ENCODE measurements at places on chromosomes 3 and 15. TPM values are rescaled to one million over a fixed set of nuclear protein-coding genes. Genes with fewer than 3 reads are reported as not detected.

DNA sequence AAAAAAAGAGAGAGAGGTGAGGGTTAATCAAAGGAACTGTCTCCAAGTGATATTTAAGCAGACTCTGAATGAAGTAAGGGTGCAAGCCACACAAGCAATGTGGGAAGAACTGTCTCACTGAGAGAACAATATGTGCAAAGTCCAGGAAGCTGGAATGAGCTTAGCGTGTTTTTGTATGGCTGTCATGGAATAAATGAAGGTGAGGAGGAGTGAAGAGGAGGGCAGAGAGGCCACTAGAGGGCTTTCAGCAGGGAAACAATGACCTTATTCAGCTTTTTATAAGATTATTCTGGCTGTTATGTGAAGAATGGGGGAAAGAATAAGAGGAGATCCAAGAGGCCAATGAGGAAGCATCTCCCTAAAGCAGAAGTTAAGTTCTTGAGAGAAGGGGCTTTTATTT is 86.9 kb upstream of the COL8A1 start:
- no peak overlapping the region for H3K27ac ChIP-seq
- no peak for DNase-seq
- no peaks in the 10 kb centered on the region for H3K4me1 ChIP-seq
- no peaks in the 10 kb centered on the region for H3K27me3 ChIP-seq
- H3K4me3 ChIP-seq: no peak overlapping the region
- H3K36me3 ChIP-seq: no peaks in the 10 kb centered on the region

AADACL2 gene
- total RNA-seq: not detected

ANKRD28 gene
- 35.8 TPM for total RNA-seq

GRCh38 chr3:150936693-150937092 is 31.5 kb upstream of the MINDY4B start:
- no peak overlapping the region for H3K4me3 ChIP-seq
- no peaks in the 10 kb centered on the region for H3K36me3 ChIP-seq
- no peak for DNase-seq
- H3K27me3 ChIP-seq: no peaks in the 10 kb centered on the region

WDR49 gene
- 0.45 TPM for total RNA-seq

DNA sequence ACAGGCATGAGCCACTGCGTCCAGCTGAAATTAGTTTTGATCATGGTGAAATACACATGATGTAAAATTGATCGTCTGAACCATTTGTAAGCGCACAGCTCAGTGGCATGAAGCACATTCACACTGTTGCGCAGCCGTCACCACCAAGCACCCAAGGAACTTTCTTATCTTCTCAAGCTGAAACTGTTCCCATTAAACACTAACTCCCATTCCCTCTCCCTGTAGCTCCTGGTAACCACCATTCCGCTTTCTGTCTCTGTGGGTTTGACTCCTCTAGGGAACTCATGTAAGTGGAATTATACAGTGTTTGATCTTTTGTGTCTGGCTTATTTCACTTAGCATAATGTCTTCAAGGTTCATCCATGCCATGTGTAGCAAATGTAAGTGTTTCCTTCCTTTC is 62.3 kb downstream of the FBLN2 start:
- H3K27ac ChIP-seq: no peak overlapping the region
- DNase-seq: no peak
- no peaks in the 10 kb centered on the region for H3K27me3 ChIP-seq
- no peaks in the 10 kb centered on the region for H3K36me3 ChIP-seq
- no peaks in the 10 kb centered on the region for H3K4me1 ChIP-seq
- H3K4me3 ChIP-seq: no peak overlapping the region

NR2E3 gene
- 0.51 TPM for total RNA-seq

DNA sequence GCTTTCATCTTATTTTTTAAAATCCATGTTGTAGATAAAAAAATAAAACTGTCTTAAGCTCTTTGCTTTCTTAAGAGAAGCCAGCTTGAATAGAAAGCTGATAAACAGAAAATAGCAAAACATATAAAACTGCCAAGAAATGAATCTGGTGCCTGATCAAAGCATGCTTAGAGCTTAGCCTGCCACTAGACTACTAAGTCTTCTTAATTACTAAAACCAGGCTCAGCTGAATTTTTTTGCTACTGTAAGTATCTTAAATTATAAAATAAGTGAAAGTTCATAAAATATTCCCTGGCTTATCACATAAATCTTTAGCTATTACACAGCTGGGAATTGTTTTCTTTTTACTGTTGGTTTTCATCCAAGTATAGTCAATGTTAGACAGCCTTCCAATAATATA is 803.9 kb downstream of the DIPK2A start:
- H3K27me3 ChIP-seq: no peaks in the 10 kb centered on the region
- no peak overlapping the region for H3K27ac ChIP-seq
- no peak overlapping the region for H3K4me3 ChIP-seq
- no peaks in the 10 kb centered on the region for H3K4me1 ChIP-seq
- no peaks in the 10 kb centered on the region for H3K36me3 ChIP-seq

DNA sequence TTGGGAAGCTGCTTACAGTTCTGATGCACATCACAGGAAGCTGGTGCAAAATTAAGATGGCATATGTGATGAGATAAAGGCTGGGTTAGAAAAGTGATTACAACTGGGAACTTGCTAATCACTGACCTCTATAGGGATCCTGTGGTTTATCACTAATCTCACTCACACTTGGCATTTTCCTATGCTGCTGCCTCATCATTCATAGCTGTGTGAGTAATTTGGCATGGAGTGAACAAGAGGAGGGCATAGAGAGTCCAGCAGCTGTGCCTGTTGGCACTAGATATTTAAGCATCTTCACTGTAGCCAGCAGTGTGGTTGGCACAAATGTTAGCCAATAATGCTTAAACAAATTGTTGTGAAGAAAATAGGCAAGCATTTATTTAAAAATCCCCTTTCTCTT is 217.7 kb upstream of the CGNL1 start:
- no peak overlapping the region for H3K27ac ChIP-seq
- no peaks in the 10 kb centered on the region for H3K36me3 ChIP-seq
- no peaks in the 10 kb centered on the region for H3K4me1 ChIP-seq
- H3K27me3 ChIP-seq: no peaks in the 10 kb centered on the region
- no peak for DNase-seq
- H3K4me3 ChIP-seq: no peak overlapping the region

DNA sequence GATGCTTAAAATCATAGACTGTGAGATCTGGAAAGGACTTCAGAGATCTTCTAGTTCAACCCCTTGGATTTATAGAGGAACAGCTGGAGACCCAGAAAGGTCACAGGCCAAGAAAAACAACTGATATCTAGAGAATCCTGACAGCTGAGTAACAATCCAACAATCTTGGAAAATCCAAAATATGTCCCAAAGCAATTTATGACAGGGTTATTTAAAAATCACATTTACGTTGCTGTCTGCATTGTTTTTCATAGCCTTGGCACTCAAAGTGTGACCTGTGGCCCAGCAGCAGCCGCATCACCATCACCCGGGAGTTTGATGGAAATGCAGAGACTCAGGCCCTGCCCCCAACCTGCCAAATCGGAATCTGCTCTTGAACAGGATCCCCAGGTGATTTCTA is 78.8 kb downstream of the FBN1 start:
- H3K27me3 ChIP-seq: no peaks in the 10 kb centered on the region
- no peaks in the 10 kb centered on the region for H3K4me1 ChIP-seq
- no peak overlapping the region for H3K27ac ChIP-seq

GRCh38 chr3:13670292-13670691 is 121.4 kb downstream of the FBLN2 start:
- H3K27me3 ChIP-seq: peaks cover 11% of the 10 kb centered on the region
- no peak overlapping the region for H3K27ac ChIP-seq
- H3K4me3 ChIP-seq: no peak overlapping the region
- DNase-seq: no peak

SPTBN5 gene
- 2.2 TPM for total RNA-seq

- DNase-seq: no peak
- no peaks in the 10 kb centered on the region for H3K27me3 ChIP-seq
- no peak overlapping the region for H3K27ac ChIP-seq
- H3K4me3 ChIP-seq: no peak overlapping the region
- no peaks in the 10 kb centered on the region for H3K36me3 ChIP-seq
These were observed 88.2 kb downstream of the ARNT2 start for GRCh38 chr15:80492409-80492808.

All from prostate gland (tissue), 2 donors.